ENCODE measurements at places on chromosomes 5 and 9. TPM values are rescaled to one million over a fixed set of nuclear protein-coding genes. Genes with fewer than 3 reads are reported as not detected.

DNA sequence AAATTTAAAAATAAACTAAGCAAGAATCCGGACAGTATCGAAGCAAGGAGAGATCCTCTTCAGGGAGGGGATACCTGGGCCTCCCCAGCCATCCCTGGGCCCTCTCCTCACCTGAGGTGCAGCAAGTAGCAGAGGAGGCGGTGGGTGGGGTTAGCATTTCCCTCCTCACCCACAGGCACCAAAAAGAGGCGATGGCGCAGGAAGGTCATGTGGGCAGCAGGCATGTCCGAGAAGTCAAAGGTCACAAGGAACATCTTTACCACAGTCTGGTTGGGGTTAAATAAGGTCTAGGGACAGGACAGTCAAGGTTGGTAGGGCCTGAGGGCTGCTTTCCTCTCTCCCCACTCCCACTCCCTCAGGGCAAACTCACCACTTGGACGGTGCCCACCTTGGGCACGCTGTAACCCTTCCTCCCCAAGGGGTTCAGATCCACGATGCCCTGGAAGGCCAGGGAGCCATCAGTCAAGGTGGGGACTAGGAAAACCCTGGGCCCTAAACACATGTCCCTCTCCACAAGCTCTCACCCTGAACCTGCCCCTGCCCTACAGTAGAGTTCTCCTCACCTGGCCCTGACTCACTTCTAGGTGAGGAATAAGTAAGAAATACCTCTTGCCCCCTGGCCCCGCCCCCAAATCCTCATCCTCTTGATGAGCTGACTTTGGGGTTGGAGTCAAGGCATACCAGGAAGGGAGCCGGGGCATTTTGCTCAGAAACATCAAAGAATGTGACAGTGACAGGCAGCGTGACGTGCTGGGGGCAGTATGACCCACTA, 2.8 kb upstream of the STOML2 start:
- no peak for DNase-seq

DNA sequence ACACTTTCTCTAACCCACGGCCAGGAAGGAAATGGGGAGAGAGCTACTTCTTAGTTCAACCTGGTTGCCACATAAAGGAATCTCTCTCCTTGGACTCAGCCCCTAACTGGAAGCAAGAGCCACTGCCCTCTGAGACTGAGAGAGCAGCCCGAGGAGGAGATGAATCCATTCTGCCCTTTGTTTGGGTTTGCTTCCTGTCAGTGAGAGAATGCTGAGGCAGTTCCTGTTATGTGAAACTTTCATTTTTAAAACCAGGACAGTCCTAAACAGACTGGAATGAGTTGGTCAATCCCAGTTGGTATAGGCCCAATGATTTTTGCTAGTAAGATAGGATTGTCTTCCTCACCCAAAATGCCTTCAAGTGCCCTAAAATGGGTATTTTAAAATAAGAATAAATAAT, 205.1 kb downstream of the NTRK2 start:
- no peak for DNase-seq

Gene CARD9
- polyA plus RNA-seq: 1.3 TPM

DNA sequence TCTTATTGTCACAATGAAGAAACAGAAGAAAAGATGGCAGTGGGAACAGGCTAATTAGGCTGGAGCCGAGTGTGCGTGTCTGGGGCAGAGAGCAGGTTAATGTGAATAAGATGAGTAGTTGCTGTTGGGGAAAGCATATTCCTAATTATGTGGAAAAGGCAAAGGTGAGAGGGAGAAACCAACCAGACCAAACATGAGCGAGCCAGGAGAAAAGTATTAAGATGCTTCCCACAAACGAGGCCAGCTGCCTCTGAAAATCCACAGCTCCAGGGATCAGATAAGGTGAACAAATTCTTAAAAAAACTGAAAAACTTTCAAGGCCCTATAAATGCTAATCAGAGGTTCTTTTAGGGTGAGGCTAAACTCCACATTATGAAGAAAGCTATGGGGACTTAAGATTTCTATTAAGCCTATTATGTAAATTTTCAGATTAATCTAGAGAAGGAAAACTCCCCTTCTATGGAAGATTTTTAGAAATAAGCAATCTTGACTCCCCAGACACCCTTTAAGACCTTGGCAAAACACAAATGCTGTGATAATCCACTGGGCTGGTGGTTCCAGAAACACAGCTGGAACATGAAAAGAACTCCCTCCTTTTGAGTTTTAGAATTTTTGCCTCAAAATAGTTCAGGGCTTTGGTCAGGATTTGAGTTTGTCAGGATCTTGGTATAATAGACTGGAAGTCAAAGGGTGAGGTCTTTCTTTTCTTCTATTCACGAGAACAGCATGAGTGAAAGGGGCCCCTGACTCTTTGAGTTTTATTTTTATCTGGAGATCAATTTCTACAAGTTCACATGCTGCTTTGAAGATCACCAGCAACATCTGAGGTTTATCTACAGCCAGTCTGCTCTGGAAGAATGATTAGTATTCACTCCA, 238.1 kb downstream of the SPOCK1 start:
- no peak for DNase-seq

DNA sequence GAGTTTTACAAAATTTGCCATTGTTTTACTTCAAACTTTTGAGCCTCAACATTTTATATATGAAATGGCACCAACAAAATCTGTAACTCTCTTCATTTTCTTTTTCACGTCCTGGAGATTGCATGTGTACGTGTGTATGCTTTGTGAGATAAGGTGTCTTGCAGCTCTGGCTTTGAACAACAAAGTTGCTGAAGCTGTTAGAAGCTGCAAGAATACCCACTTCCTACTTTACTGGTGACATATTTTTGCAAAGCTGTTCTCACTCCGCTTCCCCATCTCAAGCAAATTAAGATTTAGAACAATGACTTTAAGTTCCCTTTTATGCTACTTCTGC, 41.8 kb downstream of the FYB1 start:
- no peak for DNase-seq

Gene ZNF883
- polyA plus RNA-seq: 7.8 TPM

Gene QRFP
- polyA plus RNA-seq: 0.34 TPM

- DNase-seq: no peak
These were observed 28.1 kb downstream of the TMOD1 start for GRCh38 chr9:97529363-97530076.

- DNase-seq: no peak
These were observed 158.2 kb downstream of the OLFM1 start for GRCh38 chr9:135245482-135246247.

GRCh38 chr5:178462816-178463215, 127.4 kb downstream of the COL23A1 start:
- DNase-seq: no peak

DNA sequence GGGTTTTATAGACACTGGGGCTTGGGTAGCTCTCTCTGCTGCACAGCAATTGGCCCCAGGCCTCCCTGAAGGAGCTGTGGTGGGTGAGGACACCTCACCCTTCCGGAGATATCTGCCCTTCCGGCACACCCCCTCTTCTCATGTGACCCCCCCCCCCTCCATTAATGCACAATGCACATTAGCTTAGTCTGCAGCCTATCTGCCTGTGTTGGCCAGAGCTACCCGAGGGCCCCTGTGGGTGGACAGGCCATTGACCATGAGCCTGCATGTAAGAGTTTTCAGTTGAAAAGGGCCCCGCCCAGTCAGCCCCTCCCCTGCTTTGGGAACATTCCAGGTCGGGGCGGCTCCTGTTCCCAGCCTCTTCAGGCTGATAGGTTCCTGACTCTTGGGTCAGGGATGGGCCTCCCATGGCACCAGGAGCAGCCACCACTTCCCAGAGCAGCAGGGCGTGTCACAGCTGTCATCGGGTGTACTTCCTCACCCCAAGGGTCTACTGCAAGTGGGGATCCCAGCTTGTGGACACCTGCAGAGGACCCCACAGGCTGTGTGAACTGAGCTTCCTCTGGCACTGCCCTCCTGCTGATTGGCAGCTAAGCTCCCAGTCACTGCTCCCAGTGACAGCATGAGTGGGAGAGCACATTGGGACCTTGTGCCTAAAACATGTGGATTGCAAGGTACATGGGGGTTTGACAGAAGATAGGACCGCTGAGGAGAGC, 17.8 kb downstream of the PHF2 start:
- no peak for DNase-seq

Gene PRLR
- 33.0 TPM for polyA plus RNA-seq

DNA sequence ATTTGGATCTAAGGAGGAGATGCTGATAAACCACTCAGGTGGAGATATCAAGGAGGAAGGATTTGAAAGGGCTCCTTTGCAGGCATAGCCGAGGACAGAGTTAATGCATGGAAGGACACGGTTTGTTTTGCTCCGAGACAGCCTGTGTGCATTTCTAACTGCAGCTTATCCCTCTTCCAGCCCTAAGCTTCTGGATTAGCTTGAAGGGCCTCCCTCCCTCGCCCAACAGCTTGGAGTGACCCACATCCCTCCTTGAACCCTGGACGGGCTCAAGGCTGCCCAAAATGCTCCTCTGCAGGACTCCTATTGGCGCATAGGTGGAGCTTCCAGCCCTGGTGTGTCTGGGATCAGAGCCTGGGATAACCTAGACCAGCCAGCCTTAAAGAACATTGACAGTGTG, 66.7 kb downstream of the PPARGC1B start:
- no peak for DNase-seq

Gene LCN9
- not detected for polyA plus RNA-seq

Gene CSF2
- not detected for polyA plus RNA-seq

DNA sequence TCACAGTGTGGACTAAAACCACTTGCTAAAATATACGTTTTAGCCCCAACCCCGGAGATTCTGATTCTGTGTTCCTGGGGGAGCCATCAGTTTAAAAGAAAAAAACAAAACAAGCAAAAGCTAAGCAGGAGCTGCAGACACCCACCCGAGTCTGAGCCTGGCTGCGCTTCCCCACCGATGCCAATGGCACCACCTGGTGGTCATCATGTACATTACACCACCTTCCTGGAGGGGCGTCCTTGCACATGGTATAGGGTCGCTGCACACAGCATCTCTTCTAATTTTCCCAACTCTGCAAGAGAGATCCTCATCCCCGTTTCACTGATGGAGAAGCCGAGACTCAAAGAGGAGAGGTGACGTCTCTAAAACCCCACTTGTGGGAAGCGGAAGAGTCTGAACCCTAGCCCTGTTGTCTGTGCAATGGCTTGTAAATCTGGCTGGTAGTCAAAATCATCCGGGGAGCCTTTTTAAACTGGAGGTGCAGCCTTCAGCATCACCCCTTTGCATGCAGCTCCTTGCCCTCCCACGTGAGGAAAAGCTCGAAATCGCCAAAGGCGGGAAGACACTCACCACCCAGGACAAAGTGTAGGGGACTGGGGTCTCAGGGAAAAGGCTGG, 23.1 kb upstream of the CNOT6 start:
- DNase-seq: peak; percentile 66

- DNase-seq: no peak
These were observed 380.4 kb upstream of the CTNND2 start for GRCh38 chr5:12284604-12285003.

DNA sequence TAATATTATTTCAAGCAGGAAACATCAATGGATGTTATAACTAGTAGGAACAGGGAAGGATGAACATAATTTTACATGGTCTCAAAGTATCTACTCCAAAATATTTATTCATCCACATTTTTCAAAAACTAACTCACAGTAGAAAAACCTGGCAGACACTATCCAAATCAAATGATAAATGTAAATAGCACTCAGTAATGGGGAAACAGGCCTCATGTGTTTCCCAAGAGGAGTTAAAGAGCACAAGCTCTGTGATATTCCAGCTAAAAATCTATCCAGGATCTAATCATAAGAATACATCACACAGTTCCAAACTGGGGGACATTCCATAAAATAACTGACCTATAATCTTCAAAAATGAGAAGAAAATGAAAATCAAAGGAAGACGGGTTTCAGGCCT, 443.1 kb downstream of the ZNF608 start:
- DNase-seq: no peak

Gene LRRTM2
- 1.9 TPM for polyA plus RNA-seq

Gene ZDHHC11
- 10.1 TPM for polyA plus RNA-seq

Gene DAB2
- 222 TPM for polyA plus RNA-seq

Gene SPATA31D4
- polyA plus RNA-seq: not detected

Gene KIF4B
- polyA plus RNA-seq: 0.23 TPM

GRCh38 chr5:78592735-78593386, 55.7 kb downstream of the LHFPL2 start:
- no peak for DNase-seq

DNA sequence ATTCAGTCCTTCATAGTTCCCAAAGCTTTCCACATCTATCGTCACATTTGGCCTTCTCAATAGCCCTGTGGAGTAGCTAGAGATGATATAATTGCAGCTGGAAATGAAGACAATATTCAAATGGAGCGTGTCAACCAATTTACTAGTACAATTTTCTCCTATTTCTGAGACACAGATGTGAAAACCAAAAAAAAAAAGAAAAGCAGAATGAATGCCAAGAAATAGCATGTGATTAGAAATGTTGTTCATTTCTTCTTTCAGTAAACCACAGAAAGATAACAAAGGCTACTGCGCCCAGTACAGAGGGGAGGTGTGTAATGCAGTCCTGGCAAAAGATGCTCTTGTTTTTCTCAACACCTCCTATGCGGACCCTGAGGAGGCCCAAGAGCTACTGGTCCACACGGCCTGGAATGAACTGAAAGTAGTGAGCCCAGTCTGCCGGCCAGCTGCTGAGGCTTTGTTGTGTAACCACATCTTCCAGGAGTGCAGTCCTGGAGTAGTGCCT, 99.0 kb downstream of the MUSK start:
- no peak for DNase-seq

GRCh38 chr5:78300464-78301045, 6.1 kb upstream of the AP3B1 start:
- DNase-seq: no peak

Gene CD180
- polyA plus RNA-seq: 0.68 TPM

Gene PCDH12
- 17.5 TPM for polyA plus RNA-seq
